T47D (cell line): ENCODE measurements at places on chromosomes 4 and X.

GRCh38 chr4:31674313-31674947 lies 954.3 kb downstream of the PCDH7 start:
- DNase-seq: peak; percentile 24

- no peak for DNase-seq
Measured at GRCh38 chrX:11351375-11352295, 58.4 kb downstream of the AMELX start.

DNA sequence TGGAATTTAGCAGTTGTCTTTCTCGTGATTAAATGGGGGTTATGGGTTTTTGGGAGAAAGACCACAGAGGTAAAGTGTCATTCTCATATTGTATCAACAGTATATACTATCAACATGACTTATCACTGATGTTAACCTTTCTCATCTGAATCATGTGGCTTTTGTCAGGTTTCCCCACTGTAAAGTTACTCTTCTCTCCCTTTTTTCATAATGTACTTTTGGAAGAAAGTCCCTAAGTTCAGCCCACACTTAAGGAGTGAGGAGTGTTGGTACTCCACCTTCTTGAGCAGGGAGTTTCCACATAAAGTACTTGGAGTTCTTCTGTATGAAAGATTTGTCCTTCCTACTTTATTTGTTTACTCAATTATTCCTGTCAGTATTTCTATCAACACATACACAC lies 169.9 kb downstream of the ZNF330 start:
- DNase-seq: no peak

GRCh38 chr4:2302387-2303119 lies 40.6 kb upstream of the MXD4 start:
- DNase-seq: no peak

DNA sequence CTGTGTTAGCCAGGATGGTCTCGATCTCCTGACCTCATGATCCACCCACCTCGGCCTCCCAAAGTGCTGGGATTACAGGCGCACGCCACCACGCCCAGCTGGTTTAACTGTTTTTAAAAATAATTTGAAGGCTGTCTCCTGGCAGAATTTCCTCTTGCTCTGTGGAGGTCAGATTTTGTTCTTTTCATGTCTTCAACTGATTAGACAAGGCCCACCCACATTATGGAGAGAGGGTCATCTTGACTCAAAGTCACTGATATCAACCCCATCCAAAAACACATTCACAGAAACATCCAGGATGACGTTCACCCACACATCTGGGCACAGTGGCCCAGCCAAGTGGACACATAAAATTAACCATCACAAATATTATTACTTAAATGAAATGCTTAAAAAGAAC lies 365.4 kb downstream of the DHRSX start:
- DNase-seq: no peak
